Aorta (tissue), 5 donors: ENCODE measurements at places on chromosomes 5 and 9.
A peak's percentile ranks its signal among the peaks of the same experiment; 100 is the strongest.

- H3K4me1 ChIP-seq, result no peaks in the 10 kb centered on the region
- H3K4me3 ChIP-seq, result no peak overlapping the region
- H3K36me3 ChIP-seq, result no peaks in the 10 kb centered on the region
- no peak overlapping the region for H3K27ac ChIP-seq
Measured at GRCh38 chr5:167303582-167303981, 987.9 kb upstream of the WWC1 start.

GRCh38 chr5:129853588-129853987 lies 50.7 kb upstream of the CHSY3 start:
- no peaks in the 10 kb centered on the region for H3K36me3 ChIP-seq
- H3K4me3 ChIP-seq, result no peak overlapping the region
- no peak for DNase-seq
- no peak overlapping the region for H3K27ac ChIP-seq
- no peaks in the 10 kb centered on the region for H3K27me3 ChIP-seq
- H3K4me1 ChIP-seq, result no peaks in the 10 kb centered on the region

DNA sequence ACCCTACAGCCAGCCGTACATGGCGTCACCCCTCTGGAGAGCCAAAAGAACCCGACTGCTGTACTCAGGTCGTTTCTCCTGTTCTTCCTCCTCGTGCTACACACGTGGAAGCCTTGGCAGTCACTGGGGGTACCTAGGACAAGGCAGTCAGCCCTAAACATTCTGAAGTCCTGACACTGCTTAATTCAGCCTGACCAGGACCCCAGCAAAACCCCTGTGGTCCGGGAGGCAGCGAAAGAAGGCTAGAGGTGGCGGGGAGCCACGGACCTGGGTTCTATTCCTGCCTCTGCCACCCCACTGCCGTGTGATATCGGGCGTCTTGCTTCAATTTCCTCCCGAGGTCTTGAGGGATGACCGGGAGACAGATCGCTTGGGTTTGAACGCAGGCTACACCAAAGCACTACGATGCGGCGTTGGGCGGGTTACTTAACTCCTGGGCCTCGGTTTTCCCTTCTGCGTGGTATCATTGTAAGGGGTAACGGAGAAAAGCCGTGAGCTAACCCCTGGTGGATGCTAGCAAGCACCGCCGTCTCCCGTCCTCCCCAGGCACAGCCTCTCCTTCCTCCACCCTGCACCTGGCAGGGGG lies 429 bp upstream of the ARL10 start:
- peak overlapping the region; percentile 65 for H3K4me3 ChIP-seq
- DNase-seq, result no peak
- no peaks in the 10 kb centered on the region for H3K27me3 ChIP-seq
- no peak overlapping the region for H3K27ac ChIP-seq
- no peaks in the 10 kb centered on the region for H3K36me3 ChIP-seq

DNA sequence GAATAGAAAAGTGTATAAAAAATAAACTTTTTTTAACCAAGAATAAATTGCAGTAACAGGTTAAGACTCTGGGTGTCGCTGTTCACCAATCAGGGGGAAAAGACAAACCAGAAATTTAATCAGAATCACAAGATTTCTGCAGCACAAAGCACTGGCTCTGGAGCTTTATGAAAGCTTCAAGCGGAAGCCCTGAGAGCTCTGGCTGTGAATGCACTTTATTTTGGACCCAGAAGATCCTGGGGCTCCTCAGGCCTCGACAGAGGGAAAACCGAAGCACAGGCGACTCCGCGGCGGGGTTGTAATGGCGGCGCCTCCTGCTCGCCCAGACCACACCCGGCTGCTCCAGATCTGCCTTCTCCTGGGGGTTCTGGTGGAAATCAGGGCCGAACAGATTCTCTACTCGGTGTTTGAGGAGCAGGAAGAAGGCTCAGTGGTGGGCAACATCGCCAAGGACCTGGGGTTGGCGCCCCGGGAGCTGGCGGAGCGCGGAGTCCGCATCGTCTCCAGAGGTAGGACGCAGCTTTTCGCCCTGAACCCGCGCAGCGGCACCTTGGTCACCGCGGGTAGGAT lies at the start of gene PCDHGA4:
Gene PCDHGA4 (plus strand): TSS at position 122 of the 570 bp plus-strand sequence. CDS start 87 bp downstream, at position 209.
- H3K27me3 ChIP-seq, result no peaks in the 10 kb centered on the region
- no peak within 1 kb of the TSS for H3K4me3 ChIP-seq
- DNase-seq, result no peak

DNA sequence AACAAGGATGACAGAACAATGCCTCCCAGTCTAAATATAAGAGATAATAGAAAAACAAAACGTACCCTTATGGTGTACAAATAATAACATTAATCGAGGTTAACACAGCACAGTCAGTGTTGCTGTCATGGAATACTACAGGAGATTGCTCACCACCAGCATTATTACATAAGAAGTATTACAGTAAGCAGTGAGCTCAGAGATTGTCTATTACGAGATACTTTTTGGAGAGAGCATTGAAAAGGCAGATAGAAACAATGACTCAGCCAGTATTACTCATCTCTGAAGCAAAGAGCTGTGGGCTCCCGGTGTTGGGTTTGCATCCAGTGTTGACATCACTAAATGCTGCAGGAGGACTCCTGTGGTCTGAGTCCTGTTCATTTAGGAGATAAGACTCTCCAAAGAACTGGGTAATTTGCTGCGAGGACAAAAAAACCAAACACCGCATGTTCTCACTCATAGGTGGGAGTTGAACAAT lies 191.9 kb upstream of the SEMA6A start:
- H3K4me1 ChIP-seq, result no peaks in the 10 kb centered on the region
- H3K36me3 ChIP-seq, result no peaks in the 10 kb centered on the region
- no peak overlapping the region for H3K27ac ChIP-seq
- no peak overlapping the region for H3K4me3 ChIP-seq

GRCh38 chr5:176873541-176874172 lies 25.5 kb downstream of the HK3 start:
- no peaks in the 10 kb centered on the region for H3K36me3 ChIP-seq
- DNase-seq, result no peak
- no peaks in the 10 kb centered on the region for H3K27me3 ChIP-seq
- no peak overlapping the region for H3K4me3 ChIP-seq

DNA sequence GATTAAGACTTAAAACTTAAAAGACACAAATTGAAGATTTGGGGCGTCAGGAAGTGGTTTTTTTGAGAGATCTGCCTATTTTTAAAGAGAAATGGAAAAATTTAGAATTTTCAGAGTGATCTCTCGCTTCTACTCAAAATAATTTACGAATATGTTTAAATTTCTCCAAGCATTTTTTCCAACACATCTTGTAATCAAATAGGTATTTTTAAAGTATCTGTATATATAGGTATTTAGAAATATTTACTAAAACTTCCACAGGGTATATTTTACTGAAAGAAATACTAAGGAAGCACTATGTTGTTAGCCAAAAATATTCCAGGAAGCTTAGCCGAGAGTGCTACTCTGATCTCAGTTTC lies 9.8 kb upstream of the PCDHB1 start:
- H3K27me3 ChIP-seq, result no peaks in the 10 kb centered on the region
- H3K27ac ChIP-seq, result no peak overlapping the region
- no peak for DNase-seq
- no peak overlapping the region for H3K4me3 ChIP-seq
- no peaks in the 10 kb centered on the region for H3K36me3 ChIP-seq
